ENCODE measurements at places on chromosomes 2 and 18. TPM values are rescaled to one million over a fixed set of nuclear protein-coding genes. Genes with fewer than 3 reads are reported as not detected.

The SPHKAP gene
- total RNA-seq = not detected

The MGAT4A gene
- 0.38 TPM for total RNA-seq

The REEP1 gene
- 0.18 TPM for total RNA-seq

The CGREF1 gene
- 0.72 TPM for total RNA-seq

The KCNJ3 gene
- not detected for total RNA-seq

GRCh38 chr2:199144546-199144945 is 313.2 kb downstream of the SATB2 start:
- DNase-seq = no peak

DNA sequence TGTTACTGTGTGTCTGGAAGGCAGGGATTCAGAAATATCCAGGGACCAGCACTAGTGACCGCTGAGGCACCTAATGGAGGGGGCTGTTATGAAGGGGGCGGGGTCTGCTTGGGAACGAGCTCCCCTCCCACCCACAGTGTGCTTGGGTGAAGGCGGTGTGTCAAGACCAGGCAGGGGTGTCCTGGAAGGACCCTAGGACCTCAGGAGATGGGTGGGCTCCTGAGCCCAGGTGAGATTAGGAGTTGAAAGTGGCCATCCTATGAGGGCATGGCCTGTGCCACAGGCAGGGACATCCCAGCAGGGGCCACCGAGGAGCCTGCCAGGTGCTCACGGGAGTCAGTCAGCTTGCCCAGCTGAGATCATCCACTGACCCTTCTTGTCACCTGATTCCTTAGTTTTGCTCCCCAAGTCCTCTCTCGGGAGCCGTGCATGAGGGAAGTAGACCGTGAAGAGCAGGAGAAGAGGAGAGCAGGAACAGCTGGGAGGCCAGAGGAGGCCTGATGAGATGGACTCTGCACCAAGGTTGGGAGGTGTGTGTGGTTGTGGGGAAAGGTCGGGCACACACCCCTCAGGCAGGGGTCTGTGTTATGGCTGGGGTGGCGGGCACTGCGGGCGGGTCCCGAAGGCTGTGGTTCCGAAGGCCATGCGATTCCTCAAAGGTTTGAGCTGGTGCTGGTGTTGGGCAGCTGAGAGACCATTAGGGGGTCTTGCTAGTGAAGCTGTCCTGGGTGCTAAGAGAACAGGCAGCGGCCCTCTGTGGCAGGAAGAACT is 180.9 kb upstream of the HS6ST1 start:
- no peak for DNase-seq

DNA sequence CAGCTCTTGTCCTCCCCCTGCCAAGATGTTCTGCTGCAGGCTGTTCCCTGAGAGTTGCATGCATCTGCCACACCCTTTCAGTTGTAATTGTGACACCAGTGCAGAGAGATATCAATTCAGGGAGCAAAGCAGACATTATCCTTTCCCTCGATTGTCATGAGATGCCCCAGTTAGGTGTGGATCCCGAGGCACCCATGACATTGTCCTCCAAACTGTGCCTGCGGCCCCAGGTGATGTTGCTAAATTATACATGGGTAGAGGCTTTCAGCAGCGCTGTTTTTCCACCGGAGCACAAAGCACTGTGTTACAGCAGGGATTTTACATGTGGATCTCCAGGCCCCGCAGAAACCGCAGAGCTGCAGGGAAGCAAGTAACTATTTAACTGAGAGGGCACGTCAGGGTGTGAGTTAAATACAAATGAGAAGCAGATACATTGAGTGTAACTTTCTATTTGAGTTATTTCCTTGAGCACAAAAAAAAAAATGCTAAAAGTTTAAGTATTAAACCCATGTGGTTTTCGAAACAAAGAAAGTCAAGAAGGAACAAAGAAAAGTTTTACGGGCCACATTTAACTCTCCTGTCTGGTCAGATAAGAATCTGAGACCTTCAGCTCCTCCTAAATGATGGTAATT is 90.3 kb upstream of the BCL2L11 start:
- no peak for DNase-seq

DNA sequence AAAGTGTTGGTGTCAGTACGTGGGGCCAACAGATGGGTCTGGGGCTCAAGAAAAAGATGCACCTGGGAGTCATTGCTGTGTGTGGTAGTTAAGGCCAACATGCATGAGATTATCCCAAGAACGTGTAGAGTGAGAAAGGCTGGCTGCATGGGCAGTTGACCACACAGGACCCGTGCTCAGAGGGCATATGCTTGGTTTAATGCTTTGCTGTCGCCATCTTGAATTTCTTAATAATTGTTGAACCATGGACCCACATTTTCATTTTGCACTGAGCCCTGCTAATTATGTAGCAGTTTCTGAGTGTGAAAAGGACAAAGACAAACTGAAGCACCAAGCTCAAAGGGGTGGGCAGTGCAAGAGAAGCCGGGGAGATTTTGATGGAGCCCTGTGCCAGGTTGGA is 148.1 kb downstream of the CYP26B1 start:
- DNase-seq = no peak

- peak; percentile 39 for DNase-seq
These were observed 4.2 kb upstream of the HOXD13 start for GRCh38 chr2:176088048-176088936.

GRCh38 chr2:10150436-10150835 is 27.9 kb downstream of the RRM2 start:
- no peak for DNase-seq

- DNase-seq = no peak
These were observed 5.6 kb upstream of the HS6ST1 start for GRCh38 chr2:128324008-128324896.

Data from K562 (cell line).